ENCODE measurements at places on chromosomes 3 and 15. TPM values are rescaled to one million over a fixed set of nuclear protein-coding genes. Genes with fewer than 3 reads are reported as not detected.

DNA sequence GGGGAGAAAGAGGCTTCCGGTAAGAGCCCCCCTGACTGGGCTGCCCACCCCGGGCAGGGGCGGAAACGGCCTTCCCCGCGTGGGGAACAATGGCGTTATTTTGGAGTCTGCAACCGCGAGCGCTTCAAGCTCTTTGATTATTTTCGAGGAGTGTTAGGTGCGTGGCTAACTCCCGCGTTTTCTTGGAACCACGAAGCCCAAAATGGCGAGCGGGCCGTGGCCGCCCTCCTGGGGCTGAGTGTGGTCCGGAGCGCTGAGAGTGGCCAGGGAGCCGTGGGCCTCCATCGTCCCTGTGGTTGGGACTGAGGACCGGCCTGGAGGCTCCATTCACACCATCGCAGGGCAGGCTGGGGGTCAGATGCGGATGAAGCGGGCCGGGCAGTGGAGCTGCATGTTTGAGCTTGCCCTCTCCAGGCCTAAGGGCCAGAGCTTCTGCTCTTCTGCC is 44.6 kb upstream of the POLG start:
- H3K27me3 ChIP-seq, result peaks cover 40% of the 10 kb centered on the region
- no peak for DNase-seq
- H3K4me3 ChIP-seq, result peak overlapping the region; percentile 54
- no peaks in the 10 kb centered on the region for H3K36me3 ChIP-seq

PLSCR5 gene
- total RNA-seq, result not detected

DNA sequence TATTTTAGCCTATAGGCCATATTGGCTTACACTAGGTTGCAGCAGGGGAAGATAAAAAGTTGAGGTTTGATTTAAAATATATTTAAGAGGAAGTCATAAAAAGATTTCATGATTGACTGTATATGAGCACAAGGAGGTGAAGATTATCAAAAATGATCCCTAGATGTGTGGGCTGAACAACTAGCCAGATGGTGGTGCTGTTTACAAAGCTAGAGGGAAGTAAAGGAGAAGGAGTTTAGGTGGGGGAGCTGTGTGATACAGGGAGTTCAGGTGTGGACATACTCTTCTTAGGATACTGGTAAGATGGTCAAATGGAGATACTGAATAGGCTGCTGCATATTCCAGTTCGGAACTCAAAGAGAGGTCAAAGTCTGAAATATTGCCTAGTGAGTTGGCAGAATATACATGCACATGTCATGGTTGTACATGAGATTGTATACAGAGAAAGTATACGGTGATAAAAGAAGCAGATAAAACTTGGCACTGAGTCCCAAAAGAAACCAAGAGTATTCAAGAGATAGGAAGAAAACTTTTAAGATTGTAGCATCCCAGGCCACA is 727.8 kb downstream of the NLGN1 start:
- H3K27me3 ChIP-seq, result no peaks in the 10 kb centered on the region
- no peak for DNase-seq
- H3K4me1 ChIP-seq, result no peaks in the 10 kb centered on the region
- peaks cover 2% of the 10 kb centered on the region for H3K36me3 ChIP-seq

- H3K4me3 ChIP-seq, result peak overlapping the region; percentile 54
- no peak for DNase-seq
- H3K36me3 ChIP-seq, result no peaks in the 10 kb centered on the region
These were observed 3.5 kb downstream of the TBC1D5 start for GRCh38 chr3:17738921-17739320.

GRCh38 chr15:85831415-85832113 is 36.8 kb upstream of the KLHL25 start:
- no peaks in the 10 kb centered on the region for H3K27me3 ChIP-seq
- no peak overlapping the region for H3K4me3 ChIP-seq
- no peaks in the 10 kb centered on the region for H3K36me3 ChIP-seq
- H3K4me1 ChIP-seq, result peaks cover 2% of the 10 kb centered on the region
- H3K27ac ChIP-seq, result no peak overlapping the region
- no peak for DNase-seq

DNAH12 gene
- 0.33 TPM for total RNA-seq

CIDEC gene
- total RNA-seq, result not detected

PROK2 gene
- not detected for total RNA-seq

DNA sequence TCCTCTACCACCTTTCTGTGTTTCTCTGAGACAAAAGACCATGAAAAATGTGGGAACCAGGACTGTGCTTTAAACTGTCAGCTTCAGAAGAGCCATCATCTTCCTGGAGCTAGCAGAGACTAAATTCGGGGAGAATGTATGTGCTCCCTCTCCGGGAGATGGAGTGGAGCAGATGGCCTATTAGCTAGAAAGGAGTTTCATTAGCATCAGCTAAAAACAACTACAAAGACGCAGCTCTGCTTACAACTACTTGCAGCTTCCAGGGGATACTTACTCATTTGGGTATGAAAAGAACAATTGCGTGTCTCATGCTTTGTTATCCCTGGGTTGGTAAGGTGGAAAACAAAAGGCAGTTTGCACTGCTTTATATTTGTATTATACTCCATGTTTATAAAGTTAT is 159.6 kb downstream of the MFSD1 start:
- H3K4me3 ChIP-seq, result no peak overlapping the region
- H3K4me1 ChIP-seq, result no peaks in the 10 kb centered on the region
- H3K27ac ChIP-seq, result no peak overlapping the region
- DNase-seq, result no peak

- peak overlapping the region; percentile 84 for H3K27ac ChIP-seq
- peaks cover 13% of the 10 kb centered on the region for H3K36me3 ChIP-seq
- no peaks in the 10 kb centered on the region for H3K27me3 ChIP-seq
- DNase-seq, result no peak
These were observed 1.2 kb upstream of the EIF3J start for GRCh38 chr15:44535523-44536301.

DNA sequence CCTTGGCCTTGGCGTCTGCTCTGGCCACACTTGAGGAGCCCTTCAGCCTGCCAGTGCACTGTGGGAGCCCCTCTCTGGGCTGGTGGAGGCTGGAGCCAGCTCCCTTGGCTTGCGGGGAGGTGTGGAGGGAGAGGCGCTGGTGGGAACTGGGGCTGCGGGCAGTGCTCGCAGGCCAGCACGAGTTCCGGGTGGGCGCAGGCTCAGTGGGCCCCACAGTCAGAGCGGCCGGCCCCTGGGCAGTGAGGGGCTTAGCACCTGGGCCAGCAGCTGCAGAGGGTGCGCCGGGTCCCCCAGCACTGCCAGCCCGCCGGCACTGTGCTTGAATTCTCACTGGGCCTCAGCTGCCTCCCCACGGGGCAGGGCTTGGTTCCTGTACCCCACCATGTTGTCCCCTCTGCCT is 68.7 kb upstream of the KCNAB1 start:
- H3K4me1 ChIP-seq, result no peaks in the 10 kb centered on the region
- H3K36me3 ChIP-seq, result no peaks in the 10 kb centered on the region
- H3K27me3 ChIP-seq, result peaks cover 21% of the 10 kb centered on the region
- H3K4me3 ChIP-seq, result no peak overlapping the region
- no peak for DNase-seq

GADL1 gene
- not detected for total RNA-seq
